ENCODE measurements at places on chromosomes 2 and 18. TPM values are rescaled to one million over a fixed set of nuclear protein-coding genes. Genes with fewer than 3 reads are reported as not detected.

- DNase-seq, result no peak
Observed at GRCh38 chr2:100820523-100821254, 750 bp downstream of the NPAS2 start.

DNA sequence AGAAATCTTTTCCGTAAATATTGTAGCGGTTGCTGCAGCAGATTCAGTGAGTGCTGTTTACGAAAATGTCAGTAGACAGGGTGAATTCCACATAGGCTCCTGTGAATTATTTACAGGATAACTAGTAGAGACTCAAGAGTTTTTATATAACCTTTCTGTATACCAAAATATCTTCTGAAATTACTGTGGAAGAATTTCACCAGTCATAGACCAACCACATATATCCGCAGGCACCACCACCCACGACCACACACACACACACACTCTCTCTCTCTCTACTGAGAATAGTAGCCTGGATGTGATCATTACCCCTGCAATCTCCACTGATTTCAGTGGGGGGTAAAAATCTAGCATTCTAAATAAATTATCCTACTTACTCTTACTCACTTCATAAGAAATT lies 341.8 kb downstream of the RBM43 start:
- DNase-seq, result no peak

- DNase-seq, result no peak
Observed at GRCh38 chr2:205679410-205680009, 2.8 kb upstream of the NRP2 start.

GRCh38 chr2:183232161-183232865 lies 108.1 kb downstream of the NUP35 start:
- no peak for DNase-seq

- no peak for DNase-seq
Observed at GRCh38 chr18:13488281-13488929, 238.0 kb downstream of the FAM210A start.

DNA sequence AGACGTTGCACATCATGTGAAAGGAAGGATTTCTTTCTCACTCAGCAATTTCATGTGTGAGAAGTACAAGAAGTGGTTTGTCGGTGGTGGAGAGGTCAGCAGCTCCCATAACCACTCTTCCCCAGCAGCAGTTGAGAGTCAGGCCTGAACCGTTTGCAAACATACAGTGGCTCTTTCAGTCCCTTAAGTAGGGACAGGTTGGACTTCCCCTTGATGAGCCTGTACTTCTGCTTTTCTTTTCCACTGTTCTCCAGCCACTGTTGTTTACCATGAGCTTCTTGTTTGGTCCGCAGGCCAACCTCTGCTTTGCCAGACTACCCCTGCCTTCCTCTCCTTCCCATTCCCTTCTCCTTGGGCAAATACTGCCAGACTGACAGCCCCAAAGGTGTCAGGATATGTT lies 391.3 kb upstream of the CELF4 start:
- no peak for DNase-seq

DNA sequence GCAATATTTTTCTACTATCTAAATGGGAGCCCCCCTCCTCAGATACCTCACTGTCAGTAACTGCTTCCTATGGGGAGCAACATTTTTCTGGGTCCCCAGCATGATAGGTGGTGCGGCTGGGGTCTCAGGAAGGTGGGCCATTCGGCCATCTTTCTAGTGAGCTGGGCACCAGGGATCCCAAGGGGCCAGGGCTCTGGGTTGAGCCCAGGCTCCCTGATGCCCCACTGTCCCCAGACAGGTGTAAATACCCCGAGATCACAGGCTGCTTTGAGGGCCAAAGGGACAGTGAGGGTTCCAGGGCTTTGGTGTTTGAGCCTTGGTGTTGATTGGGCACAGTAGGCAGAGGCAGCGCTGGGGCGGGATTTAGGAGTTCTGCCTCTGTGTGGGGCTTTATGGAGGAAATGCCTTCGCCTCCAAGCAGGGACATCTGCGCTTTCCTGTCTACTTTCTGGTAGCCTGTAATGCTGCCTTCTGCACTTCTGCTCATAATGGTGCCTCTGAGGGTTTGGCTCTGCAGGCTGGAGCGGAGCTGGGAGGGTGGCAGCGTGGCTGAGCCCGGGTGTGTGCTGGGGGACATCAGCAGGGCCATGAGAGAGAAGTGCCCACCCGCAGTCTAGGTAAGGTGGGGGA lies 5.3 kb downstream of the ITM2C start:
- no peak for DNase-seq

DNA sequence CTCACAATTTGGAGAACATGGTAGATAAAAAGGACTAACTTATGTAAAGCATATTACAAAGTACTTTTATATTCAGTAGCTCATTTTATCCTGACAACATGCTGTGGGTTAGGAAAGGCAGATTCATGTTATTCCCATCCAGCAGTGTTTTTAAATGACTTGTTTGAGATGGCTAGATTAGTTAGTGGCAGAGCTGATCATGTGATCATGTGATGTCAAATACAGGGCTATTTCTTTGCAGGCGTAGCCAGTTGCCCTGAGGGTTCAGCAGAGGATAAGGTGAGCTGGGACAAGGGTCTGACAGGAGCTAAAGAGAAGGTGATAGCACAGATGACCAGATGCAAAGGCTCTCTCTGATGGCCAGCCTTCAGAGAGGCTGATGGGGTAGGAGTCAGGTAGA lies 97.8 kb downstream of the ADD2 start:
- DNase-seq, result no peak

DNA sequence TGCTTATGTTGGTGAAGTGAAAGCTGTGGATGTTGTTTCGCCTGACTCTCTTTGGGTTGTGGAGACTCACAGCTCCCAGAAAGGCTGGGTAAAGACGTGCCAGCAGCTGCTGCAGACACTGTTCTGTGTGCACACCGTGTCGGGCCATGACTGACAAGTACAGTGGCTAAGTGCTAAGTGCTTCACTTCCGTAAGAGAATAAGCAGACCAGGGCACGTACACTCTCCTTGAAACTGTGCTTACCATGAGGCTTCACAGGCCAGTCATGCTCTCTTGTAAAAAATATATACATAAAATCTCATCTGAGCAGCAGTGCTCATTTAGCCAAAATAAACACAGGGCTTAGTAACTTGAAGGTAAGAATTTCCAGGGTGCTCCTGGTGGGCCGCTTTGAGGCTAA lies 86.0 kb downstream of the NRP2 start:
- no peak for DNase-seq

Gene LIPG
- 48.1 TPM for polyA plus RNA-seq

Gene C1QL2
- polyA plus RNA-seq, result not detected

Gene SRD5A2
- polyA plus RNA-seq, result 0.04 TPM

Gene CTLA4
- polyA plus RNA-seq, result not detected

Gene C1D
- 46.5 TPM for polyA plus RNA-seq

Gene EFHD1
- 90.4 TPM for polyA plus RNA-seq

Gene SPATA3
- not detected for polyA plus RNA-seq

Data from right renal cortex interstitium (tissue), 3 donors.